A549 treated with GW870086 at 1 μM for 4 hours (cell line): ENCODE measurements at places on chromosomes 5 and 9. TPM values are rescaled to one million over a fixed set of nuclear protein-coding genes. Genes with fewer than 3 reads are reported as not detected.

PHF24 gene
- total RNA-seq, result 0.07 to 0.29 TPM (median 0.16 TPM) in 5 replicates

ADAMTS19 gene
- not detected in 5 replicates for total RNA-seq

DPM2 gene
- 36.4 to 43.7 TPM (median 41.9 TPM) in 5 replicates for total RNA-seq

C8G gene
- total RNA-seq, result 0.85 to 2.9 TPM (median 1.4 TPM) in 5 replicates

SPINK4 gene
- not detected in 5 replicates for total RNA-seq

SPATA31A1 gene
- not detected in 5 replicates for total RNA-seq

SLC6A18 gene
- not detected in 5 replicates for total RNA-seq

UNC5A gene
- 0.30 to 0.68 TPM (median 0.46 TPM) in 5 replicates for total RNA-seq

C5orf46 gene
- total RNA-seq, result not detected in 5 replicates

C7 gene
- not detected in 5 replicates for total RNA-seq

SERF1B gene
- 69.8 to 83.1 TPM (median 77.4 TPM) in 5 replicates for total RNA-seq

PPP3R2 gene
- not detected in 5 replicates for total RNA-seq

GARIN3 gene
- not detected in 5 replicates for total RNA-seq

GMCL2 gene
- not detected in 5 replicates for total RNA-seq

PCYOX1L gene
- 2.1 to 2.9 TPM (median 2.7 TPM) in 5 replicates for total RNA-seq

PCA3 gene
- total RNA-seq, result not detected in 5 replicates

ARPC5L gene
- total RNA-seq, result 64.4 to 83.9 TPM (median 73.1 TPM) in 5 replicates

ROPN1L gene
- 2.0 to 2.9 TPM (median 2.3 TPM) in 5 replicates for total RNA-seq
